Renal cortex interstitium (tissue), 15 donors: ENCODE measurements at places on chromosomes 13 and 19. TPM values are rescaled to one million over a fixed set of nuclear protein-coding genes. Genes with fewer than 3 reads are reported as not detected.

The GRIK5 gene
- 33.6 TPM for polyA plus RNA-seq

The NPAS1 gene
- polyA plus RNA-seq = 2.0 TPM

- no peak for DNase-seq
Measured at GRCh38 chr19:16266586-16266942, 58.1 kb upstream of the KLF2 start.

DNA sequence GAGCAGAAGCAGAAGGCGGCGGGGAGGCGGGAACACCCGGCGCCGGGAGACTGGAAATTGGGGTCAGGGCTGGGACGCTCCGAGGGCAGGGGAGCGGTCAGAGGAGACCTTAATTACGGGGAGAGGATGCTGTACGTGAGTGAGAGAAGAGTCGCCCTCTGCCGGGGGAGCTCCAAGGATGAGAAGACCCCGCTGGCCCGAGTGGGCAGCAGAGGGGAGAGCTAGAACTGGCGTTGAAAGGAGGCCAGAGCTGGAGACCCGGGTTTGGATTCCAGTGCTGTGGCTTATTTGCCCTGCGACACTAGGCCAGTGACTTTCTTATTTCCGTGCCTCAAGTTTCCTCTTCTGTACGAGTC lies 536 bp downstream of the FAM32A start:
- DNase-seq = peak; percentile 37

- no peak for DNase-seq
Measured at GRCh38 chr19:2578391-2578890, 102.5 kb downstream of the GADD45B start.
